ENCODE measurements at places on chromosomes 2 and 18.
A peak's percentile ranks its signal among the peaks of the same experiment; 100 is the strongest.

GRCh38 chr18:76167410-76167809, 327.6 kb downstream of the ZNF516 start:
- DNase-seq: no peak

DNA sequence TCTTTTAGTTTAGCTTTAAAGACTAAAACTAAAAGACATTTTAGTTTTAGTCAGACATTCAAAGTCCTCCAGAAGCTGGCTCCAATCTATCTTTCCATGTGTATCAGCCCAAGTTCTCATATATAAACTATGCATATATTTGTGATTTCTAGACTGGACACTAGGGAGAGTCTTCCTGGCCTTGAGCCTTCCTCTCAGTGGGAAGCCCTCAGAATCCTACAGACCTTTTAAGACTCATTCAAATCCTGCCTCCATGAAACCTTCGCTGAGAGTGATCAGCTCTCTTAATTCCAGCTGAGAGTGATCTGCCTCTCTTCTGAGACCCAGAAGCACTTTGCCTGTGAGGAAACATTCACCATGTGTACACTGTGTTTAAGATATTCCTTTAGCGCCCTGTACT, 452.7 kb downstream of the TGIF1 start:
- no peak for DNase-seq

GRCh38 chr2:158845859-158846258, 50.7 kb downstream of the DAPL1 start:
- DNase-seq: no peak

DNA sequence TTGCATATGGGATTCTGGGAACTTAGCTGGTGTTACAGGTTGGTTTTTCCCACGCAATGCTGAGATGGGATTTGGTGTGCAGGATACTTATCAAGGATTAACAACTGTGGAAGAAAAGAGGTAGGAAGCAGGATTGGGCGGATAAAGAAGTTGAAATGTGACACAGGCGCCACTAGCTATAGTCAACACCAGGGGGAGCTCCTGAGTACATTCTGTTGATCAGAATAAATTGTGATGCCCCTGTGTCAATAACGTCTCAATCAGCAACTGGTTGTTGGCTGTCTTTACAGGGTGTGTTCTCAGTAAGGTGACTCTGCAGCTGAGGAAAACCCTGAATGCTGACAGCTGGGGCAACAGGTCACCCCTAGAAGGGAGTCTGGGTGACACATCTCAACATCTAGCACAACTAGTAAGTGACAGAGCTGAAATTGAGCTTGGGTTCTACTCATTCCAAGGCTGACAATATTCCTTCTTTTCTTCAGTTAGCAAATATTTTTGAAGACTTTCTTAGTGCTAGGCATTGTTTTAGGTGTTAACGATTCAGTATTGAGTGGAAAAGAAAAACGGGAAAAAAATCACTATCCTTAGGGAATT, 143.0 kb downstream of the ARL6IP6 start:
- DNase-seq: no peak

DNA sequence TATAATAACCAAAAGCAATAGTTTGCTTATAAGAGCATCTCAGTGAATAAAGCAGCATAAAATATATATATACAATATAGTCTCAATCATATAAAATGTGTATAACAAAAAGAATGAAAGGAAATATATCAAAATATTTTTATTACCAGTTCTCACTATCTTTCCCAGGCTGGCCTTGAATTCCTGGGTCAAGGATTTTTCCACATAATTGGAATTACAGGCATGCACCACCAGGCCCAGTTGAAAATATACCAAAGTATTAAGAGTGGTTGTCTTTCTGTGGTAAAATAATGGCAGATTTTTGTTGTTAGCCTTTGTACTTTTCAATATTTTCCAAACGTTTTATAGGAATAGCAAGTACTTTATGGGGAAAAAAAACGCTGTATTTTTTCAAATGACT, 8.6 kb upstream of the TLK1 start:
- DNase-seq: no peak

- DNase-seq: no peak
These were observed 69.4 kb upstream of the UBE2E3 start for GRCh38 chr2:180910831-180911665.

DNA sequence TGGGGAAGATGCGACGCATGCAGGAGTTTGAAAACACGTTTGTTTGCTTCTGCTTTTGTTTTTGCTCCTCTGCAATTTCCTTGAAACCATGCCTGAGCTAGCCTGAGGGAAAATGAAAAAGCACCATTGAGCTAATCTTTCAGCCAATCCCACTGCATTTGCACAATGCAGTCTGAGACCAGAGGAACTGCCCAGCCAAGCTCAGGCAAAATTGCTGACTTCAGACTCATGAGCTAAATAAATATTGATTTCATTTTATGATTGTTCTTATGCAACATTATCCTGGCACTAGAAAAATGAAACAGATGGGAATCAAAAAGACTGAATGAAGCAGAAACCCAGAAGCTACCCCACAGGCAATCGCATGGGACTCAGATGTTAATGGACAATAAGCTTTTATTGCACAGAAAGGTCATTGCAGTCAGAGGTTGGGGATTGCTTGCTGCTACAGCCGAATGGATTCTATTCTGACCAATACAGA, 37.0 kb downstream of the TPRKB start:
- no peak for DNase-seq

GRCh38 chr2:235616885-235617284, 123.0 kb downstream of the AGAP1 start:
- DNase-seq: no peak

GRCh38 chr2:2271469-2271941, 59.6 kb downstream of the MYT1L start:
- peak; percentile 85 for DNase-seq

DNA sequence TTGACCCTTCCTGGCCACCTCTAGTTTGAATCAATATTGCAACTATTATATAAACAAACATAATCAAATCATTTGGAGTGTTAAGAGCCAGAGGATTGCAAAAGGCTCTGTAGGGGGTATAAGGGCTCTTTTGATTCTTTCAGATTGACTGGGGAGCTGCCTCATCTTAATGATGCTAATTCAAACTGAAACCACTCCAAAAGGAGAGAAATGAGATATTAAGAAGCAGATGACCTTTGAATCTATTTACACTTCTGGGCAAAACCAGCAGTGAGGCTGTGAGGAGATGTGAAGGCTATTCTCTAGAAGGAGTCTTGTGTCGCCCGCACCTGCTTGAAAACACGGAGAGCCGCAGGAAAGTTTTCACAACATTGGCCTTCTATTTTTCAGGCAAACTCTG, 311.2 kb upstream of the CRIM1 start:
- no peak for DNase-seq

DNA sequence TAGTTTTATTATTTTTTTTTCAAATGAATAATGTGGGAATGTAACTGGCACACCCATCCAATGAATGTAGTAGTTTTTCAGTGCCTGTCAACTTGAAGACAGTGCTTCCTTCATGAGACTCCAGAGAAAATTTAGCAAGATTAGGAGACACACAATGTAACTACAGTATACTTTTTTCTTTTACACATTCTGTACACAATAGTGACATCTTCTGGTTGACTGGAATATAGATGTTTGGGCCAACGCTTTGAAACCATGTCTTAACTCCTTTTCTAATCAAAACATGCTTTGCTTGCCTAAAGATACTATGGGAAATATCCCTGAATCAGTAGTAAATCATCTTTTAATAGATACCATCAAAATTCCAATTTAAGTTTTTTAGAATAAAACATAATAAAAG, 229.5 kb upstream of the ZC3H15 start:
- DNase-seq: no peak

DNA sequence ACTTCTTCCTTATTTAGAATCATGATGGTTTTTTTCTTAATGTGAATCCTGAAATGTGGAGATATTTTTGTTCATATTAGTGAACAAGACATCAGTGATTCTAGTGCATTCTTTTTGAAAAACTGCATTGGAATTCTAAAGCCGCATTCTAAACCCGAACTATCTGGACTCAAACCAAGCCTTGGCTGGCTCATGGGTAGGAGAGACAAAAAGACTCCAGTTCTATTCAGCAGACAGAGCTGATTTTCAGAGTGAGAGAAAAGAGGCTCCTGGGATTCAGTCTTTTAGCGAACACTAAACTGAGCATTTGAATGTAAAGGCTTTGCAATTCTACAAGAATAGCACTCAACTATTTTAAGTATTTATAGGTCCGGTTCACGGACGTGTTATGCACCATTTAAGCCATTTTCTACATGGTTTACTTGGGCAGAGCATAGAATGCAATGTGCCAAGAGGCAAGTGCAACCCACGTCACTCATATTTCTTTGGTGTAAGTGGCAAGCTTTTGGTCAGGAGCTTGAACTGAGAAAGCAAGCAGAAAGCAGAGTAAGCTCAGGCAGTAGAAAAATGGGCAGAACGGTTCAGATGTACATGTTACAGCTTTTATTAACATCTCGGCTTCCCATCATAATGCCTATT, 227.3 kb upstream of the RAB12 start:
- peak; percentile 0 for DNase-seq

Measured in islet precursor cell (in vitro differentiated cells).